ENCODE measurements at places on chromosomes 3 and 15.

GRCh38 chr3:66386925-66387650, 113.7 kb downstream of the LRIG1 start:
- no peak overlapping the region for H3K4me3 ChIP-seq
- no peaks in the 10 kb centered on the region for H3K36me3 ChIP-seq
- H3K27me3 ChIP-seq, result no peaks in the 10 kb centered on the region
- no peak overlapping the region for H3K27ac ChIP-seq
- H3K4me1 ChIP-seq, result no peaks in the 10 kb centered on the region
- DNase-seq, result no peak

DNA sequence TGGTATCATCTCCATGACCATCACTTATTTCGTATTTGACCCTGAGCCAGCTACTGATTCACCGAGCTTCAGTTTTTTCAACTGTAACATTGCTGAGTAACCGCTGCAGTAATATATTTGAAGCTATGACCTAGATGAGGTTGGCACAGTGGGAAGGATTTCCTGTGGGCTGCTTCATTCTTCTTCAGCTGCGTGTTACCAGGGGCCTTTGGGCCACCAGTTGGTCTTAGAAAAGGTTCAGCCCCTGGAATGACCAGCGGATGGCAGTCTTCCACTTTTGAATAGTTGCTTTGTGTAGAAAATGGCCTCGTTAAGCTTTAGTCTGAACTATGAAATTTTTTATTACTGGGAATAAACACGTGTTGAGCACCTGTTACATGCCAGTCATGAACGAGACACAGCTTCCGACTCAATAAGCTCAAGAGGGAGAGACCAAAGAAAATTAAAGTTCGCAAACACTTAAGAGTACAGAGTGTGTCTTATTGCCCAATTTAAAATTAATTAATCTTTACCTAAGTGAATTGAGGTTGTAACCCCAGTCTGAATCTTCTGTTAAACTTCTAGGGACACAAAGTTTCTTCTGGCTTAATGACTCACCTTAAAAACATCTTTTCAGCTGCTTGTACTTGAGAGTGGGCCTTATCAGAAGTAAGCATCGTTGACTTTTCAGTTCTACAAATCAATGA, 57.6 kb upstream of the NR2E3 start:
- no peaks in the 10 kb centered on the region for H3K27me3 ChIP-seq
- peaks cover 42% of the 10 kb centered on the region for H3K4me1 ChIP-seq
- no peak overlapping the region for H3K4me3 ChIP-seq
- H3K36me3 ChIP-seq, result peaks cover 13% of the 10 kb centered on the region
- H3K27ac ChIP-seq, result peak overlapping the region; percentile 88
- DNase-seq, result peak; percentile 97

DNA sequence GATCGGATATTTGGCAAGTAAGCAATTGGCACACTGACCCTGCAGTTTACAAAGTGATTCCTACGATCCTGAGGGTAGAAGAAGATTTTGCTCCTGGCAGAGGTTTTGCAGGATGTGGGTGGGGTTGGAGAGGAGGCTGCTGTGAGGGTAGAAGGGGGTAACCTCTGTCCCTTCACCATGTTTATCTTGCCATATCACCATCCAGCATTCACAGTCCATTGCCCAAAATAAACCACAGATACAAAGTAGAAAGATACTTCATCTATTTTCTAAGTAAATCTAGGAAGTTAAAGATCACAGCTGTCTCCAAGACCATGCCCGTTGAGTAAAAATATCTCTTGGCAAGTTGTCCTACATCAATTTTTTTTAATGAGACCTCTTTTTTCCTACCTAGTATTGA, 51.6 kb downstream of the LIPC start:
- DNase-seq, result no peak
- no peaks in the 10 kb centered on the region for H3K27me3 ChIP-seq
- H3K36me3 ChIP-seq, result no peaks in the 10 kb centered on the region
- no peak overlapping the region for H3K27ac ChIP-seq

GRCh38 chr15:92480361-92480760, 86.7 kb downstream of the ST8SIA2 start:
- no peaks in the 10 kb centered on the region for H3K4me1 ChIP-seq
- DNase-seq, result no peak
- no peak overlapping the region for H3K4me3 ChIP-seq
- H3K27ac ChIP-seq, result no peak overlapping the region
- H3K36me3 ChIP-seq, result no peaks in the 10 kb centered on the region

GRCh38 chr3:46859001-46859710, 4.1 kb downstream of the MYL3 start:
- H3K27me3 ChIP-seq, result no peaks in the 10 kb centered on the region
- no peaks in the 10 kb centered on the region for H3K36me3 ChIP-seq
- H3K4me1 ChIP-seq, result no peaks in the 10 kb centered on the region
